AG09309 (cell line): ENCODE measurements at places on chromosomes 11 and 22.

- DNase-seq = no peak
Observed at GRCh38 chr22:31343235-31344191, 2.6 kb downstream of the PATZ1 start.

DNA sequence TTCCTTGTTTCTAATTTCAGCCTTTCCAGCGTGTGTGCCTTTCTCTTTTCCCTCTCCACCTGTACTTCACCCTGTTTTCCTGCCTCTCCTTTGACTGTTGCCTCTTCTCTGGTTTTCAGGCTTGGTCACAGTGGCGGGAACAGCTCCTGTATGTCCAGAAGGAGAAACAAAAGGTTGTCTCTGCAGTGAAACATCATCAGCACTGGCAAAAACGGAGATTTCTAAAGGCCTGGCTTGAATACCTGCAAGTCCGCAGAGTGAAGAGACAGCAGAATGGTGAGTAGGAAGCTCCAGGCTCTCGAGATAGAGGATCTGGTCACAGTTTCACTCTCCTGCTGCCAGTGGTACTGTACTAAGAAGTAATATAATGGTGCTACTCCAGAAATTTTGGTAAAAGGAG, 76.6 kb downstream of the SFI1 start:
- no peak for DNase-seq

GRCh38 chr11:30422447-30423278, 99.8 kb downstream of the ARL14EP start:
- no peak for DNase-seq

- no peak for DNase-seq
Observed at GRCh38 chr22:22098457-22099193, 116.0 kb upstream of the TOP3B start.

GRCh38 chr11:72373163-72373562, 61.2 kb downstream of the CLPB start:
- DNase-seq = no peak

DNA sequence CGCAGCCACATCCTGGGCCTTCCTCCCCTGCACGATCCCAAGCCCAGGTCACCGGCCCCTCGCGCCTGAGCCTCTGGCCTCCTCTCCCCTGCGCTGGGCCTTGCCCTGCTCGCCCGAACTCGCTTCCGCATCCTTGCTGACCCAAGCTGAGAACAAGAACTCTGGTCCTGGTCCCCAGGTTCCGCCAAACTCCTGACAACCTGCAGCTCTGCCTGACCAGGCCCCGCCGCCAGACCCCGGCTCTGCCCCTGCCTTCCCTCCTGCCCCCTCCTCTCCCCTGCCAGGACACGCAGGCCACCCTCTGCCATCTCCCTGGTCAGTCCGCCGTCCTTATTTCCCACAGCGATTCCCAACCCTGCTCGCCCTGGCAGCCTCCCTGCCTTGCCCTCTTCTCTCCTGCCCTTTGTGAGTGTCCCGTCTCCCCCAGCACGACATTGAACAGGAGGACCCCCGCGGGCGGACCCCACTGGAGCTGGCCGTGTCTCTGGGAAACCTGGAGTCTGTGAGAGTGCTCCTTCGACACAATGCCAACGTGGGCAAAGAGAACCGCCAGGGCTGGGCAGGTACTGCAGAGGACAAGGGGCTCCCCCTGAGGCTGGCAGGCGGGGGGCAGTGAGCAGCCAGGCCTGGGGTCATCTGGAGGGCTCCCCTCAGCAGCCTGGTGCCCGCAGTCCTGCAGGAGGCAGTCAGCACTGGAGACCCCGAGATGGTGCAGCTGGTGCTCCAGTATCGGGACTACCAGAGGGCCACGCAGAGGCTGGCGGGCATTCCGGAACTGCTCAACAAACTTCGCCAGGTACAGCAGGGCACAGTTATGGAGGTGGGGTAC, 762 bp downstream of the ANKRD13D start:
- DNase-seq = no peak
